ENCODE measurements at places on chromosomes 16 and 17. TPM values are rescaled to one million over a fixed set of nuclear protein-coding genes. Genes with fewer than 3 reads are reported as not detected.

PRR29 gene
- not detected for total RNA-seq

CCL1 gene
- total RNA-seq, result not detected

NTN3 gene
- 0.30 TPM for total RNA-seq

MEOX1 gene
- not detected for total RNA-seq

All from HCT116 (cell line).